CD4-positive, CD25-positive, alpha-beta regulatory T cell (primary cell): ENCODE measurements at places on chromosomes 7 and 10. TPM values are rescaled to one million over a fixed set of nuclear protein-coding genes. Genes with fewer than 3 reads are reported as not detected.

GRCh38 chr10:103739039-103739764, 116.2 kb downstream of the SH3PXD2A start:
- no peaks in the 10 kb centered on the region for H3K27me3 ChIP-seq
- no peak overlapping the region for H3K27ac ChIP-seq

DNA sequence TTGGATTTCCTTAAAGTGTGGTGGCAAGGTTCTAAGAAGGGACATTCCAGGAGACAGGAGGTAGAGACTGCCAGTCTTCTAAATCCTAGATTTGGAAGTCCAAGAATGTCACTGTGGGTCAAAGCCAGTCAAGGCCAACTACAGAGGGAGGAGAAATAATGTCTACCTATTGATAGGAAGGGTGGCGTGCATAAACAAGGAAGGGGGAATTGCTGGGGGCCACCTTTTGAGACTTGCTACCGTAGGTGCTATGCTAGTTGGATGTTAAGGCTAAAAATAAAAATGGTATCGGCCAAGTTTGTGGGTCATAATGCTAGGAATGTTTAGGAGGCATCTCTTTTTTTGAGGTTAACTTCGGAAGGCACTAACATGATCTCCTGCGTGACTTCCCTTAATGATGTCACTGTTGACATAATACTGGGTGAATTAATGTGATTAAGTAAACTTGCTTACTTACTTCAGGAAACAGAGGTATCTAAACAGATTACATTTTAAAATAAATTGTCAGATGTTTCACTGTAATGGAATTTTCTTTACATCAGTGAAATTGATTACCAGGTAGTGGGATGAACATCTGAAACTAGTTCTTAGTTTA, 4.8 kb downstream of the BTRC start:
- no peak for DNase-seq
- H3K36me3 ChIP-seq, result no peaks in the 10 kb centered on the region
- H3K27ac ChIP-seq, result no peak overlapping the region

- no peak for DNase-seq
- no peak overlapping the region for H3K4me3 ChIP-seq
- no peaks in the 10 kb centered on the region for H3K27me3 ChIP-seq
- H3K4me1 ChIP-seq, result no peaks in the 10 kb centered on the region
- no peak overlapping the region for H3K27ac ChIP-seq
Observed at GRCh38 chr10:123392182-123392963, 238.2 kb downstream of the BUB3 start.

SNX10 gene
- total RNA-seq, result 14.4 TPM
